Fibroblast of villous mesenchyme (primary cell): ENCODE measurements at places on chromosomes 2 and 18.

- DNase-seq, result peak; percentile 31
Measured at GRCh38 chr2:66189553-66189952, 245.4 kb upstream of the MEIS1 start.

GRCh38 chr2:156897548-156897947 lies 360.0 kb upstream of the GALNT5 start:
- no peak for DNase-seq

- DNase-seq, result no peak
Measured at GRCh38 chr2:235467588-235467987, 26.3 kb upstream of the AGAP1 start.

DNA sequence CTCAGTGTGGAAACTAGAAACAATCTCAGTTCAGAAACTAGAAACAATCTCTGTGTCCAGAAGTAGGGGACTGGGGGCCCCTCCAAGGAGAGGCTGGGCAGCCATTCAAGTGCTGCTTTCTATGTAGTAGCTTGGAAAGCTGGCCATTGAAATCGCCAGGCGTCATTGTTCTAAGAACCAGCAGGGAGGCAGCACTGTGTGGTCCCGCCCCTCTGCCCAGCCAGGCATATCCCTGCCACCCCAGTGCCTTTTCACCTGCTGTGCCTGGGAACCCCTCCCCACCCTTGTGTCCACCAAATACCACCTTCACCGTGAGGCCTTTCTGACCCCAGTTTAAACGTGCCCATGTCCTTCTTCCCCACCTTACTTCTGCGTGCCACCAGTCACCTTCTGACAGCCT lies 221.6 kb downstream of the GBX2 start:
- DNase-seq, result no peak

GRCh38 chr18:48589797-48590519 lies 51.1 kb downstream of the CTIF start:
- no peak for DNase-seq

DNA sequence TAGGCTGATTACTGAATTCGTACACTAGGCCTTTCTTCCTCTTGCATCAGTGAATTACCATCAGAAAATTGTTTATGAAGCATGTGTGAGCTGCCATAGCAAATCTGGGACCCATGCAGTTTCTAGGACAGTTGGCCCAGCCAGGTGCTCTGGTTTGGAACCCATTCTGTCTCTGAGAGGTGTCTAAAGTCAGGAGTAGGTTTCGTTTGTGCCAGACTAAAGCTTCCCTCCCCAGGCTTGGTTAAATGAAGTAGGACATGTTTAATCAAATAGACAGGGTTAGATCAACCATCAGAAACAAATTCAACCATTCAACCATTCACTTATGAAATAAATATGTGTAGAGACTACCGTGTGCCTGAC lies 176.9 kb downstream of the ALPK2 start:
- DNase-seq, result no peak

GRCh38 chr18:7521226-7521856 lies 45.8 kb upstream of the PTPRM start:
- no peak for DNase-seq

DNA sequence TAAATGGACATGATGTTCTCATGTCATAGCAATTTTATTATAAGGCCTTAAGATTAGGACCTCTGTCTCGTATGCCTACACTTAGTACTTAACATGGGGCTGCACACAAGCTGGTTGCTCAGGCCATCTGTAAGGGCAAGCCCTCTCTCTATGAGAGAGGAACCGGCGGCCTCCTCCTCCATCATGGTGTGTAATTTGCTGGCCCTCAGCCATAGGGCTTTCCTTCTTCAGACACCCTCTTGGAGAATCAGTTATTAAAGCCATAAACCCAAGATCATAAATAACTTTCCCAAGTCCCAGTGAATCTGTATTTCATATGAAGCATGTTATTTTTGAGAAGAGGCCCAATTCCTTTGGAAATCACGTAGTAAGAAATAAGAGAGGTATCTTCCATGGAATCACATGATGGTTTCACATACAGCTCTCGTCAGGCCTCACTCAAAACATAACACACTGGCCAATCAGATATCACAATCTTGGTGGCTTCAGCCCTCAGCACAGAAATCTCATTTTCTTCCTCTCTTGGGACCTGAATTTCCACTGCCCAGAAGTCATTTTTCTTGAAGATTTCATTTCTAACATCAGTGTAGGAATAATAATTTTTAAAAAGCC lies 92.6 kb downstream of the RDH14 start:
- DNase-seq, result no peak

DNA sequence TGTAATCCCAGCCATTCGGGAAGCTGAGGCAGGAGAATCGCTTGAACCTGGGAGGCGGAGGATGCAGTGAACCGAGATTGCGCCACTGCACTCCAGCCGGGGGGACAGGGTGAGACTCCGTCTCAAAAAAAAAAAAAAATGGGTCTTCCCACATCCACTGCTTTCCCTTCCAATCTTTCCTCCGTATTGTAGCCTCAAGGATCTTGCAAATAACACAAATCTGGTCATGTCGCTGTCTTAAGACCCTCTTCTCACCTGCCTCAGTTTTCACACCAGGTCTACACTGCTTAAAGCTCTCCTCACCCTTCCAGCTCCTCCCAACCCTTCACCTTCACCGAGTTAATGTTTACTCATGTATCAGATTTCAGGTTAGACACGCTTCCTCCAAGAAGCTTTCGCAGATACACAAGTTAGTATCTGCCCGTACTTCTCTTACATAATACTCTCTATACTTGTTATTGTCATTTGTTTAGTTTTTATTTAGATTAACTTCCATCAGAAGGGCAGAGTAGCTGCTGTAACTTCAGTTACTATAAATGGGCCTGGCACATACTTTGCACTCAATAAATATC lies 1.5 kb downstream of the IER3IP1 start:
- no peak for DNase-seq

- DNase-seq, result no peak
Measured at GRCh38 chr2:182090486-182090885, 104.8 kb downstream of the PPP1R1C start.

DNA sequence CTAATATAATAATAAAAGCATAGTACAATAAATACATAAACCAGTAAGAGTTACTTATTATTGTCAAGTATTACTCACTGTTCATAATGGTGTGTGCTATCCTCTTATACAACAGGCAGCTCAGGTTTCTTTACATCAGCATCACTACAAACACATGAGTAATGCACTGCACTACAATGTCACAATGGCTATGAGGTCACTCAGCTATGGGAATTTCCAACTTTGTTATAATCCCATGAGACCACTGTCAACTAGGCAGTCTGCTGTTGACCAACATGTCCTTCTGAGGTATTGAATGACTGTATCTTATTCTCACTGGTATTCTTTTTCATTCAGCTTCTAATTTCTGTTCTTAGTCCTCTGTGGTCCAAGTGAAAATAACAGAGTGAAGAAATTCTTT lies 250.4 kb upstream of the DSEL start:
- DNase-seq, result peak; percentile 60

DNA sequence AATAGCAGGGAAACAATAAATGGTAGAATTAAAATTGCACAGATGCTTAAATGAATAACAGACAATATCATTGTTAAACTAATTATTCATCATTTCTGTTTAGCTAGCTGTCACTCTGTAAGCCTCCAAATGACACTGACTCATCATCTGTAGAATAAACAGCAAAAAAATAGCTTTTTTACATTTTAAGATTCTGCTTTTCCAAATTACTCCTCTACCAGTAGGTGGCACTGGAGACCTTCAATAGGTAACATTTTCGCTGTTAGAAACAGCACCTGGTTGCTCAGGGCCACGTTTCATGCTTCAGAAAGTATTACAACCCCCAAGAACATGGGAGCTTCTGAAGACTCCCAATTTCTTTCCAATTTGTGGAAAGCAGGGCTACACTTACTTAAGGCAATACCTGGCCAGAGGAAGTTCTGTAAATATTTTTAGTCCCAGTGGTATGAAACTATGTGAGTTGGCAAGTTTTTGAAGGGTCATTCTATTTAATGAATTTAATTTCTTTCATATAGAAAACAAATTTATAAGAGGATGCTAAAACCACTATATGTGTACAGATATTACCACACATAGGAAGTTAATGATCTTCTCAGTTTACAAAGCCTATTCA lies 45.4 kb downstream of the TTN start:
- DNase-seq, result peak; percentile 34
